ENCODE measurements at places on chromosomes 4 and X.

GRCh38 chr4:141730805-141731204 lies 94.4 kb downstream of the IL15 start:
- no peak for ATAC-seq

DNA sequence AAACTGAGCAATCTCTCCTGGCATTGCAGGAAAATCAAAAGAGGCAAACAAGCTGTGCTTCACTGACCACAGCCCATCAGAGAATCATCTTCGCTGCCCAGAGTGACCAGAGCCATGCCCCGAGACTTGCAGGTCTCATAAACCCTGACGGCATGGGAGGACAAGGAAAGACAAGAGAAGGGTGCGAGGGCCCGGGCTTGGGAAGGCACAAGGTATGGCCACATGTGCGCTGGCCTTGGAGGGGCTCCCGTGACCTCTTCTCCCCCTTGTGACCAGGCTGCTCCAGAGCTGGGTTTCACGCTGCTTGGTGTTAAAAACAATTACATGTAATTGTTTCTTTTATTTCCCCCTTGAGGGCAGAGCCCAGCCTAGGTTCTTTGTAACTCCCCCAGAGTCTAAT lies 20.8 kb downstream of the DCTD start:
- no peak for ATAC-seq

DNA sequence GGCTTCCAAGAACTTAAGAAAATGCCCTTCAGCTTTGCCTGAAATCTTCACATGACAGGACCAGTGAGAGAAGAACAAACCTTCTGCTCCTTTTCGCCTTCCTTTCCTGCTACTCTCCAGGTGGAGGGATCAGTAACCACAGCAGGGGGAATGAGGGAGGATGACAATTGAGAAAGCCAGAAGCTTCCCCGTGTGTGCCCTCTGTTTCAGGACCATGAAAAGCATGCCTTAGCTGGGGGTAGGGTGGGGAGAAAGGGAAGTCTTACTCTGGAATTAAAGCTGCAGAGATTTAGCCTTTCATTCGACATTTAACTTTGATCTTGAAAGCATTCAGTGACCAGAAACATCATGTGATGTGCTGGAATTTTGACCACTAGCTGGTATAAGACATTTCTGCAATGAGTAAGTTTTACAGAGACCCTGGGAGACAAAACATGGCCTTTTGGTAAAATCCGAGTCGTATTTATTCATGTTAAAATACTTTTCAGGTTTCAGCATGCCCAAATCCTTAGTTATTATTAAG lies 10.6 kb upstream of the PUDP start:
- ATAC-seq: no peak

GRCh38 chr4:147772056-147772455 lies 40.2 kb downstream of the ARHGAP10 start:
- no peak for ATAC-seq

DNA sequence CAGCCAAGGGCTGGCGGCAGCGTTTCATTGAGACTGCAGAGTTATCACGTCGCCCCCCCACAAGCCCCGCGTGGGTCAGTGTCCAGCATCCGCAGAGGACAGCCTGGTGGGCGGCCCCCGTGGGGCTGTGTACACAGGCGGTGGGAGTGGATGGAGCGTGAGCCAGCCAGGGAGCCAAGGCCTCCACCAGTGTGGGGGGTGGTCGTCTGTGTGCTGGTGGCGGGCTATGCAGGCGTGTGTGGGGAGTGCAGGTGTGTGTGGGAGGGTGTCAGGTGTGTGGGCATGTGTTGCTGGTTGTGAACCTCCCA lies 56.5 kb upstream of the NKX1-1 start:
- no peak for ATAC-seq

DNA sequence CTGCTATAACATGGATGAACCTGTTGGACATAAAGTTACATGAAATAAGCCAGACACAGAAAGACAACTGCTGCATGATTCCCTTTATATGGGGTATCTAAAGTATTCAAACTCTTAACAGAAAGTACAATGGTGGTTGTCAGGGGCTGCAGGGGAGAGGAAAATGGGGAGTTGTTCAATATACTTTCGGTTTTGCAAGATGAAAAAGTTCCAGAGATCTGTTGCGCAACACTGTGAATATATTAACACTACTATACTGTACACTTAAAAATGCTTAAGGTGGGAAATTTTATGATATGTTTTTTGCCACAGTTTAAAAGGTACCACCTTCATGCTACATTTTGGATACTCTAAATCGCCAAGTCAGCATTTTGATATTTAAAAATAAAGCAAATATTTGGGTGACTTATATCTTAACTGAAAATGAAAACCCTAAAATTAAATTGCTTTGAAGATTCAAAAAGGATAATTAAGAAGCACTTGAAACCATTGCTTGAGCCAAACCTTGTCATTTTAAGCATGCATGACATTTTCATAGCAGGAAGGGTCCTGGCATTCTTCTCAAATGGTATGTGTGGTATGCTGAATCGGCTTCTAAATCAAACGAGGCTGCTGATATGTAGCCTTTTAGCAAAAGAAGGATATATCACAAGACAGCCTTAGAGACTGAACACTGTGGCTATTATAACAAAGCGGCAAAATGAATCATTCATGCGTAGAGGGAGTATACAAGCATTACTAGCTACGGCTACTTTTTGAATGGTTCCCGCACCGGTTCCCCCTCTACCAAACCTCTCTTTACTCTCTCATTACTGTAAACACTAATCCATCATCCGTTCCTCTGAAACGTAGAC lies 607.1 kb upstream of the DIPK2B start:
- peak; percentile 62 for ATAC-seq

DNA sequence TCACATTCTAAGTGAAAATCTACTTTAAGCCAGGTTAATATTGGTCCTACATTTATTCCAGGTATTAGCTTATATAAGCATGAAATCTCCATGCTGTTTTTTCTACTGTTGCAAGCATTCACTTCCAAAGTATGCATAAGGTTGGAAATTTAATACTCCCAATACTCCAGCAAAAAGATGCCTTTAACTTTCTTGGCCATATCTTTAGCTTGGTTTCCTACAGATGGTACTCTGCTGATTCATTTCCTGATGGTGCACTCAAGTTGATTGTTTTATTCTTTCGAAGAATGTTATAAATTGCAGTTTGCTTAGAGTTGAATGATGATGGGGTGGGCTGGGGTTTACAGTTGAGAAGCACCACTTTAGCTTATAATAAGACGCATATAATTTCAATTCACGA lies 330.2 kb downstream of the PTTG2 start:
- ATAC-seq: no peak

- no peak for ATAC-seq
These were observed 81.1 kb downstream of the SUPT20HL2 start for GRCh38 chrX:24232796-24233195.

DNA sequence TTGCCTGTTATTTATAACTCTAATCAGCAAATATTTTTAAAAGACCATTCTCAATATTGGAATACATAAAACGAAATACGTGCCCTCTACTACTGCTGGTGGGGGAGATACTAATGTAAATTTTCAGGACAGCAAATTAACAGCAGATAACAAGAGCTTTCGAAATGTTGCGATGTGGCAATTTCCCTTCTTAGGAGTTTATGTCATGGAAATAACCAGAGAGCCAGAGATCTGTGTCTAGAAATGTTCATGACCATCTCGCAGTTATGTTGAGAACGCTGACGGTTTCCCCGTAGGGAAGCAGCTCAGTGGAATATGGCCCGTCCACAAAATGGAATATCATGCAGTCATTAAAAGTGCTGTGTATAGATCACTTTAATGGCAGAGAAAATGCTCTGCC lies 238.4 kb upstream of the PSAPL1 start:
- no peak for ATAC-seq

- no peak for ATAC-seq
These were observed 408.7 kb upstream of the ZFP42 start for GRCh38 chr4:187586892-187587291.

DNA sequence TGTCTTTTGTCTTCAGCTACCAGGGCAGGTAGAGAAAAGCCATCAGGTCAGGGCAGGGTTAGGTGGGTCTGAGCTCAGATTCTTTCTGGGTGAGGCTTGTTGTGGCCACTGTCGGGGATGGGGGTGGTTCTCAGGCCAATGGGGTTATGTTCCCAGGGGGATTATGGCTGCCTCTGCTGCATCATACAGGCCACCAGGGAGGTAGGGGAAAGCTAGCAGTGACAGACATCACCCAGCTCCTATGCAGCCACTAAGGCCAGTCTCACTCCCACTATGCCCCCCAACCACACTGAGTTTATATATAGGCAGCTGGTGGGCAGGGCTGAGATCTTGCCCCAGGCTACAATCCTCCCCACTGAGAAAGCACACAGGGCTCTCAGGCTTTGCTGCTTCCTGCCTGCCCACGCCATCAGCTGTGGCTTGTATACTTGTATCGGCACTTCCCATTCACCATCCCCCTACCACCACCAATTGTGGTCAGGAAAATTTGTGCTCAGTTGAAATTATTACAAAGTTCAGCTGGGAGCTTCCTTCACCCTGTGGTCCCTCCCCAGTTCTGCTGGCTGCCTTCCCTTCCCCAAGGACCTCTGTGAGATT lies 72.6 kb upstream of the PTPN13 start:
- no peak for ATAC-seq

GRCh38 chr4:180152831-180153230 lies 2090.4 kb upstream of the TENM3 start:
- ATAC-seq: no peak

DNA sequence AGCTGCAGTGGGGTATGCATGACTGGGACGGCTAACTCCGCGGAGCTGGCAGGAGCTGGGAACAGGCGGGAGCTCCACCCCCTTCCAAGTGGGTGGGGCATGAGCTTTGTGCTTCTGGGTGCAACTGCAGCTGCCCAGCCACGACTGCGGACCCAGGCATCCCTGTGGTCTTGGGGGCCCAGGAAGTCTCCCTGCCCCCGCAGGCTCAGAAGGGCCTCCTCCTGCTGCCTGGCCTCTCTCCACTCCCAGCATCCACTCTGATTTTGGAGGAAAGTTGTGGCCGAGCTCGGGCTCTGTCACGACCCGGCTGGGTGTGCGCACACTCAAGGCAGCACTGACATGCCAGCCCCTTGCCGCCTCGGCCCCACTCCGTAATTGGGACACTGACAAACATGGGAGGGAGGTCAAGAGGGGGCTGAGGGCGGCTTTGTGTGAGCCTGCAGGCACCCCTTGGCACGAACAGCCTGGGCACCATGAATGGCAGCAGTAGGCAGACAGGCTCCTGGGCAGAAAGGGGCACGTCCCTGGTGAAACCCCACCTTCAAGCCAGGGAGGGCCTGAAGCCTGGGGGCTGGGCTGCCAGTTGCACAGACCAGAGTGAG lies 822.6 kb downstream of the GLUD2 start:
- ATAC-seq: no peak

DNA sequence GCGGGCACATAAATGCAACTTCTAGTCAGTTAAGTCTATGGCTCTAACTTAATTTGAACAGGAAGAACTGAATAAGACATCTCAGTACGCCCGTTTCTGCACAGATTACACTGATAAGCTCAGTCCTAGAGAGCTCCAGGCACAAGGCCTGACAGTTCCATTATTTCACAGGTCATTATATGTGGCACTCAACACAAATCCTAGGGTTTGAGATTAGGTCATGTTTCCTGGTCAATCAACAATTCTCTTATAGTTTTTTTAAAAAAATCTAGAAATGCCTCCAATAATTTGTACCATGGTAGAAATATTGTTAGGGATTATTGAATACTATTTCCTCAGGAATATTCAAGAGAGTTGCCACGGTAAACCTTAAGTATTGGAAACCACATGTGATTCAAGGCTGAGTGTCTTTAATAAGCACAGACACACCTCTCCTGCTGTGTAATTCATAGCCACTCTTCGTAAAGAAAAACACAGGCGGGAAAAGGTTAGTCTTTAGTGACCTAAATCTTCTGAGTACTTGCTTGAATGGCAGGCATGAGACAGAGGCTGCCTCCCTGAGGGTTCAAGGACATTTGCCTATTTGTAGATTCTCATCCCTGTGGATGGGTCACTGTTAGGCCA lies 342.9 kb upstream of the ADGRL3 start:
- no peak for ATAC-seq

- no peak for ATAC-seq
These were observed 19.7 kb downstream of the CYSLTR1 start for GRCh38 chrX:78307665-78308064.

- no peak for ATAC-seq
These were observed 147.4 kb upstream of the FGF13 start for GRCh38 chrX:138858951-138859350.

All from activated CD4-positive, CD25-positive, alpha-beta regulatory T cell treated with anti-CD3 and anti-CD28 coated beads, Interleukin-2, amount 50 U/mL, for 24 hours (primary cell).